Ovary (tissue), 10 donors: ENCODE measurements at places on chromosomes 1 and 21. TPM values are rescaled to one million over a fixed set of nuclear protein-coding genes. Genes with fewer than 3 reads are reported as not detected.

The CNIH3 gene
- 9.7 TPM for polyA plus RNA-seq

The RUNX3 gene
- 1.9 TPM for polyA plus RNA-seq

The COX20 gene
- polyA plus RNA-seq = 37.7 TPM

The CYP4A22 gene
- 0.08 TPM for polyA plus RNA-seq

GRCh38 chr1:74799119-74799657 is 66.2 kb downstream of the TYW3 start:
- DNase-seq = no peak

DNA sequence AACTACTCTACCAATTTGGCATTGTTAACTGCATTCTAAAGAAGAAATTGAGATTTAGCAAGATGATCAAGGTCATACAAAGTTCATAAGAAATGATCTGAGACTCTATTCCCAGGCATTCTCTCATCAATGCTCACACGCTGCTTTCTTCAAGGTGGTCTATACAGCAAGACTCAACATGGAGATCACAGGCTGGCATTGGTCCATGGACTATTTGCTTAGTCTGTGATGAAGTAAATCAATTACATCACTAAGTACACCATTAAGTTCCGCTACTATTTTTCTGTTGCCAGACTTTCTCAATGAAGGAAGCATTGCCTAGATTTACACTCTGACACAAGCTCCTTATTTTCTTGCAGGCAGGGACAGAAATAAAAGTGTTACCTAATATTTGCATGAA is 51.9 kb upstream of the CYP2J2 start:
- no peak for DNase-seq

- DNase-seq = no peak
Observed at GRCh38 chr21:28133116-28133515, 859.6 kb downstream of the LTN1 start.

GRCh38 chr1:11044849-11045427 is 2.1 kb downstream of the MASP2 start:
- DNase-seq = no peak

- DNase-seq = no peak
Observed at GRCh38 chr1:46030876-46031660, 101.4 kb downstream of the PIK3R3 start.
